PC-3 (cell line): ENCODE measurements at places on chromosomes 2 and 18. TPM values are rescaled to one million over a fixed set of nuclear protein-coding genes. Genes with fewer than 3 reads are reported as not detected.

DNA sequence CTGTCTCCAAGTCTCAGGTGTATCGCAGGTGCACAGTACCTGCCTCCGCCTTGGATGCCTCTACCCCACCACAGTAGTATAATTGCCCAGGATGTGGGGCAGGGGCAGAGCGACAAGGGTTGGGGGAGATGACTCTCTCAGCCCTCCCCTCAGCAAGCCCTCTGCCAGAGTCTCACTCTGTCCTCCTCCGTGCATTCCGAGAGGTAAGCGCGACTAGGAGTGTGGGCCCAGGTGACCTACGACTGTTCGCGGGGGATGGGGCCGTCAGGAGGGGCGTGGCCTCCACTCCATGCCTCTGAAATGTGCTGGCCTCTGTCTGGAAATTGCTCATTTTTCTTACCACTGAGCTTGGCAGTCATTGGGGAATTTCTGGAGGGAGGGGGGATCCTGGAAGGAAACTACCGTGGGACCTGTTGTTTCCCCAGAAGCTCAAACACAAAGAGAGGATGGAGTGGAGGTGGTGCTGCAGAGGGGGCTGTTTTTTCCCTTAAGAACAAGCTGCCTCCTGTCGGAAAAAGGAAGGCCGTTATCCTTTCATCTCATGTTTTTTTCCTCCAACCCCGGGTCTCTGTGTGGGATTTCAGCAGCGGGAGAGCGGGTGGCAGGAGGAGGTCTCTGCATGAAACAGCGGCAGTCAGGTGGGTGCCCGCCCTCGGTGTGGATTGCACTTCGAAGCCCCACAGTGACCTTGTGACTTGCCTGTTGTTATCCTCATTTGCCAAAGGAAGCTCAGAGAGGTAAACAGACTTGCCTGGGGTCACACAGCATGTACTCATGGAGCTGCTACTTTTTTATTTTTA is 13.0 kb upstream of the RALB start:
- H3K4me3 ChIP-seq, result peak overlapping the region; percentile 37; the same call in 1 of the 2 replicates
- peak overlapping the region; percentile 98 for H3K27ac ChIP-seq
- no peaks in the 10 kb centered on the region for H3K27me3 ChIP-seq
- H3K4me1 ChIP-seq, result peaks cover 49% of the 10 kb centered on the region
- peak; percentile 92 for DNase-seq

GRCh38 chr18:28469946-28470345 is 293.0 kb upstream of the CDH2 start:
- H3K4me3 ChIP-seq, result no peak overlapping the region
- no peaks in the 10 kb centered on the region for H3K4me1 ChIP-seq
- H3K36me3 ChIP-seq, result no peaks in the 10 kb centered on the region
- H3K27ac ChIP-seq, result no peak overlapping the region

GRCh38 chr2:208358758-208359631 is 47.6 kb upstream of the PTH2R start:
- H3K4me1 ChIP-seq, result peaks cover 13% of the 10 kb centered on the region
- H3K36me3 ChIP-seq, result peaks cover 16% of the 10 kb centered on the region
- no peak overlapping the region for H3K4me3 ChIP-seq

Gene MBD5
- total RNA-seq, result 8.5 and 9.7 TPM in 2 replicates

- DNase-seq, result no peak
- no peaks in the 10 kb centered on the region for H3K4me1 ChIP-seq
- no peaks in the 10 kb centered on the region for H3K27me3 ChIP-seq
- no peaks in the 10 kb centered on the region for H3K36me3 ChIP-seq
- no peak overlapping the region for H3K4me3 ChIP-seq
- H3K27ac ChIP-seq, result no peak overlapping the region
These were observed 121.8 kb downstream of the GLI2 start for GRCh38 chr2:120857422-120857821.

GRCh38 chr2:182242609-182243008 is 184.2 kb downstream of the PDE1A start:
- H3K4me3 ChIP-seq, result no peak overlapping the region
- DNase-seq, result no peak
- no peak overlapping the region for H3K27ac ChIP-seq
- no peaks in the 10 kb centered on the region for H3K27me3 ChIP-seq

DNA sequence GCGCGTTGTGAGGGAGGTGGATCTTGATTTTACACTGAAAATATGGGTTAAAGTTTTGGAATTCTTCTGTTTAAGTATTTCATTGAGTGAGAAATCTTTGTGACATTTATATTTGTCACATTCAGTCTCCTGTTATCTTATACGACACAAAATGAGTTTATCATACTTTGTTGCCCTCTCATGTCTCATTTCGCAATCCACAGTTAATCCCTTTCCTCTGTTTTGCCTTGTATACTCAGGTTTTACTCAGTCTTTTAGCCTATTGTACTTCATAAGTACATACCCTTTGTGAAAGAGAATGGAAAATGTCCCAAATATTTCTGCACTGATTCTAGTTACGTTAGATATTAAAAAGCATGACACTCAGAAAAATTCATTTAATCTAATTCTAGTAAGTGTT is 142.7 kb downstream of the ATP9B start:
- H3K4me3 ChIP-seq, result no peak overlapping the region
- DNase-seq, result no peak
- no peaks in the 10 kb centered on the region for H3K27me3 ChIP-seq

Gene TEKT4
- not detected in 2 replicates for total RNA-seq

Gene METTL5
- 61.1 and 62.0 TPM in 2 replicates for total RNA-seq

DNA sequence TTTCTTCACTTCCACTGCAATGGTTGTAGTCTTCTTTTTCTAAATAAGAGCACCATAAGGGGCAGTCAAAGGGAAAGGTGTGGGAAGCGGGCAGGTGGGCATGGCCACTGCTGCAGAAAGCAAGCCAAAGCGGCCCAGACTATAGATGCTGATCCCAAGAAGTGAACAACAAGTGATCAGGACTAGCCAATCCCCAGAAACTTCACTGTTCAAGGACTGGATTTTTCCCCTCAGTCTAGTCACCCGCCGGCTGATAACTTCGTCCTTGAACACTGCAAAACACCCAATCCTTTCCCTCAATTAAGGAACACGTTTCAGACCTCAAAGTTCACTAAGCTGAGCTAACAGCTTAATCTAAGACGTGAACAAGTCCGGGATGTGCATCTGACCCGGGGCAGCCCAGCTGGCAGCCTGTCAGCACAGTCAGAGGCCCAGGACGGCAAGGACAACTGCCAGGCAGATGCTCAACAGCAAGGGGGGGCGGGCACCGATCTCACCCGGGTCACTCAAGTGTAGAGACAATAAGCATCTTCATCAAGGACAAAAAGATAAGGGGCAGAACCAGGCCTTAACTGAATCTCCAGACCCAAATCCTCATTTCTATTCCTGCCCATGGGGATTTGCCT is 59.8 kb downstream of the HDLBP start:
- no peak for DNase-seq
- no peaks in the 10 kb centered on the region for H3K4me1 ChIP-seq
- no peaks in the 10 kb centered on the region for H3K27me3 ChIP-seq
- no peak overlapping the region for H3K4me3 ChIP-seq
- H3K36me3 ChIP-seq, result peaks cover 70% of the 10 kb centered on the region

GRCh38 chr2:118052474-118052873 is 35.8 kb upstream of the INSIG2 start:
- no peak overlapping the region for H3K27ac ChIP-seq
- peaks cover 36% of the 10 kb centered on the region for H3K4me1 ChIP-seq
- no peak overlapping the region for H3K4me3 ChIP-seq

DNA sequence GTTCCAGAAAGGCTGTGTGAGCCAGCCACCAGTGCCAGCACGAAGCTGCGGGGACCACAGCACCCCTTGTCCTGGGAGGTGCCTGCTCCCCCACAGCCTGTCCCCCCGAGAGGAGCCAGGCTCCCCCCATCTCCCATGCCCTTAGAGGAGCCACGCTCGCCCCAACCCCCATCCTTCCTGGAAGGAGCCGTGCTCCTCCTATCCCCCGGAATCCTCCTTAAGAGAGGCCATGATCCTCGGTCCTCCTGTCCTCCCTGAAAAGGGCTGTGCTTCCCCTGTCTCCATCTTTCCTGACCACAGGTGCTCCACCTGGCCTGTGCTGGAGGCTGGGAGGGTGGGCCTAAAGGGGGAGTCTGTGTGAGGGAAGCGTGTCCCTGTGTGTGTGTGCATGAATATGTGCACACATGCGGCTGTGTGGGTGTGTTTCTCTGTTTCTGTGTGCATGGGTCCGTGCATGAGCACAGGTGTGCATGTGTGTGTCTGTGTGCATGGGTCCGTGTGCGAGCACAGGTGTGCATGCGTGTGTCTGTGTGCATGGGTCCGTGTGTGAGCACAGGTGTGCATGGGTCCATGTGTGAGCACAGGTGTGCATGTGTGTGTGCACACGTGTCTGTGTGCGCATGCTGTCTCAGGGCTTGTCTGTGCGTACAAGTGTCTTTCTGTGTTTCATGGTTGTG is 80.3 kb downstream of the RTP5 start:
- H3K27ac ChIP-seq, result no peak overlapping the region
- H3K4me3 ChIP-seq, result no peak overlapping the region
- H3K36me3 ChIP-seq, result no peaks in the 10 kb centered on the region
- DNase-seq, result no peak

DNA sequence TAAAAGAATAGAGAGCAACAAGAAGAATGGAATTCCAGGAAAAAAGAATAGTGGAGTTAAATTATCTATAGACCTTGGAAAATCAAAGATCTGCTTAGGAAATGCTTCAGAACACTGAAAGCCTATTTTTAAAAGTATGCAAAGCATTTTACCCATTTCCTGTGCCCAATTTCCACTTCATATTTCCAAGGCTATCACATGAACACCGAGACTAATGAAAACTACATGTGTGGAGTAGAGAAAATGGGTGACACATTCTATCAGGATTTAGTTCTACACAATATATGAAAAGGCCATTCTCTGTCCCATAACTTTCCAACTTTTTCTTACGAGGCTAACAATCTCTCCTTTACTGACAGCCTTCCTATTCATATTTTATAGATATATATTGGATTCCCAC is 279.4 kb downstream of the CCDC178 start:
- H3K4me3 ChIP-seq, result no peak overlapping the region
- H3K4me1 ChIP-seq, result no peaks in the 10 kb centered on the region
- DNase-seq, result no peak
- H3K27ac ChIP-seq, result no peak overlapping the region

DNA sequence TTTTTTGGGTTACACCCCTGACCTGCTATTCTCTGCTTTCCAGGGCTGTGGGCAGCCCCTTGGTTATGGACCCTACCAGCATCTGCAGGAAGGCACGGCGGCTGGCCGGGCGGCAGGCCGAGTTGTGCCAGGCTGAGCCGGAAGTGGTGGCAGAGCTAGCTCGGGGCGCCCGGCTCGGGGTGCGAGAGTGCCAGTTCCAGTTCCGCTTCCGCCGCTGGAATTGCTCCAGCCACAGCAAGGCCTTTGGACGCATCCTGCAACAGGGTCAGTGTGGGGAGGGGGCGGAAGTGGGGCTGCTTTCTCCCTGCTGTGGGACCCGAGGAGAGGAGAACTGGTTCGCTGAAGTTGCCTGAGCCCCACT is 9.7 kb upstream of the WNT10A start:
- DNase-seq, result no peak
- no peaks in the 10 kb centered on the region; the same call in 1 of the 2 replicates for H3K27me3 ChIP-seq
- H3K27ac ChIP-seq, result no peak overlapping the region
- no peaks in the 10 kb centered on the region for H3K36me3 ChIP-seq

Gene OR6B2
- total RNA-seq, result not detected in 2 replicates

GRCh38 chr18:73679941-73680712 is 467.5 kb downstream of the FBXO15 start:
- no peaks in the 10 kb centered on the region for H3K36me3 ChIP-seq
- H3K27me3 ChIP-seq, result no peaks in the 10 kb centered on the region
- peak; percentile 85 for DNase-seq
- H3K4me1 ChIP-seq, result peaks cover 37% of the 10 kb centered on the region

DNA sequence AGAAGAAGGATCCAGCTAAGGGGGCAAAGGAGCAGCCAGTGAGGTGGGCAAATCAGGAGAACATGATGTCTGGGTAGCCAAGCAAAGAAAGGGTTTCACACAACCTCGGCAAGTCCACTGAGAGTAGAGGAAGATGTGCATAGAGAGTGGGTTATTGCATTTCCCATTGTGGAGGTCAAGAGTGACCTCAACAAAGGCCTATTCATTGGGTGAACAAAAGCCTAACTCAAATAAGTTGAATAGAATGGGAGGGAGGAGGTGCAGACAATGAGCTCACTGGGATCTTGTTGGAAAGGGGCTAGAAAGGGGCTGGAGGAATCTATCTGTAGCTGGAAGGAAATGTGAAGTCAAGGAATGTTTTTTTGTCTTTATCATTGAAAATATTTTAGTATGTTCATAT is 14.0 kb upstream of the PDCL3 start:
- H3K4me3 ChIP-seq, result no peak overlapping the region
- DNase-seq, result no peak
- H3K27ac ChIP-seq, result no peak overlapping the region
- H3K36me3 ChIP-seq, result no peaks in the 10 kb centered on the region

Gene ATRAID
- total RNA-seq, result 111 and 130 TPM in 2 replicates

Gene CHRNG
- total RNA-seq, result not detected in 2 replicates

DNA sequence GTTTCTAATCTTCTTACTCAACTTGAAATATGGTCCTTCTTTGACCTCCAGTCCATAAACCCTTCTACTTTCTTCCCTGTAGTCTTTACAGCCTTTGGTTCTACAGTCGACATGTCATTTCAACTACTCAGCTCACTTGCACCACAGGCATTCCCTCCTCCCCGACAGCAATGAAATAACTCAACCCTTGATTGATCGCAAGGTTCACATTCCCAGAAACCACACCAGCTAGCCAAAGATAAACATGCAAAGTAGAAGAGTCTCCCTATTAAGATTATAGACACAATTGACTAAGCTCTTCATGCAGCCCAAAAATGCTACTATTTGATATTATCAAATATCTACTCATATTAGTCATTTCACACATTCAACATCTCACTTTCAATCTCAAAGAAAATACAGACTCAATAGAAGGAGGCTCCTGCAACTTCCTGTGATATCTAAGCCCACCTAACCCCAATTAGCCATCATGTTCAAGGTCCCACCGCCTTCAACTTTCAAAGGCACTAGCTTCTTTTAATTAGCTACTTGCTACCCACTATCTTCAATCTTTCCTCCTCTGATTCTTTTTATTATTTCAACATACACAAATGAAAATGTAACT is 50.8 kb downstream of the RTTN start:
- H3K27me3 ChIP-seq, result no peaks in the 10 kb centered on the region
- no peak overlapping the region for H3K27ac ChIP-seq
- peak; percentile 4 for DNase-seq
- H3K36me3 ChIP-seq, result peaks cover 5% of the 10 kb centered on the region; the same call in 1 of the 2 replicates
- no peak overlapping the region for H3K4me3 ChIP-seq

DNA sequence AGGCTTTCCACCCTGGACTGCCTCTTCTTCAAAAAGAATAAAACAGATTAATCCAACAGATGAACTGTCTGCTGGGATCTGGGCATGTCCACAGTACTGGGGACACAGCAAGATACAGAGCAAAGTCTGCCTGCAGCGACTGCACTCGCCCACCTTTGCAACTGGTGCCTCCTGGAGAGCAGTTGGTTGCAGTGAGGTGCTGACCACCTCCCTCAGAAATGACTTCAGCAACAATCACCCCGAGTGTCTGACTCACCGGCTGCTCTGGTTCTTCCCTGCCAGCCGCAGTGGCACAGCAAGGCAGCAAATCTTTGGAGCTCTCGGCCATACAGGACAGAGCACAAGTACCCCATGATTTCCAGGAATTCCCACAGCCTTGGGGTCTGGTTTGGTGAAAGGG is 179.7 kb downstream of the ANAPC1 start:
- H3K36me3 ChIP-seq, result no peaks in the 10 kb centered on the region
- peak; percentile 82 for DNase-seq
- no peaks in the 10 kb centered on the region for H3K27me3 ChIP-seq
- peak overlapping the region; percentile 89 for H3K27ac ChIP-seq
- H3K4me3 ChIP-seq, result peak overlapping the region; percentile 12; the same call in 1 of the 2 replicates
- H3K4me1 ChIP-seq, result peaks cover 66% of the 10 kb centered on the region
